ENCODE measurements at places on chromosomes 6 and 20.

DNA sequence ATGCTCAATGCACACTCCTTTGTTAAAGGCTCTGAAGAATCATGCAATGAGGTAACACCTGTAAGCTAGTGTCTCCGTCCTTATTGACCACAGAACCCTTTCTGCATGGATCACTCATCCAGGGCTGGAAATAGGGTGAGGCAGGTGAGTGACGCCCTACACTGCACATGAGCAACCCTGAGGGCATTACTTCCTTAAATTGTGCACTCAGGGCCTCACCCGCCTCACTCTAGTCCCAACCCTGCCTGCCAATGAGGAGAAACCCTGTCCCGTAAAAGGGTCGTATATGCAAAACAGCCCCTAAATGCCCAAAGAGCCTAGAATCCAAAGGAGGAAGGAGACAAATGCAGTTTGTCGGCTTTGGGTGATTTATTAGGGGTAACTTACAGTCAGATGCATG, 33.6 kb upstream of the NOP56 start:
- no peak for DNase-seq

GRCh38 chr6:135557582-135557981, 60.0 kb upstream of the AHI1 start:
- DNase-seq, result no peak

DNA sequence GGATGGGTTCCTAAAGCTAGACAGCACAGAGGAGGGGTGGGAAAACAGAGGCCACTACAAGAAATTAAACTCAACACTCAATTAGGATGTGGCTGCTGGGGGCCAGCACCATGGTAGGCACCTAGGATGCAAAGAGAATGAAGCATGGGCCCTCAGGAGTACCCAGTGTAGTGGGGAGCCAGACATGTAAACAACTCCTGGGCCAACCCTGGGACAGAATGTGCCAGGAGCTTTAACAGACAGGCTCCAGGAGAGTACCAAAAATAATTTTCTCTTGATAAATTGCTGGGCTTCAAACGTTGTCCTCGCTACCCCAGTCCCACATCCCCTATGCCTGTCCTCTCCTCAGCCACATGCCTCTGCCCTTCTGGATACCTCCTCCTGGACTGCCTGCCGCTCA, 1.7 kb downstream of the TMEM151B start:
- no peak for DNase-seq

- DNase-seq, result no peak
These were observed 127.0 kb upstream of the STMND1 start for GRCh38 chr6:16974704-16975359.

DNA sequence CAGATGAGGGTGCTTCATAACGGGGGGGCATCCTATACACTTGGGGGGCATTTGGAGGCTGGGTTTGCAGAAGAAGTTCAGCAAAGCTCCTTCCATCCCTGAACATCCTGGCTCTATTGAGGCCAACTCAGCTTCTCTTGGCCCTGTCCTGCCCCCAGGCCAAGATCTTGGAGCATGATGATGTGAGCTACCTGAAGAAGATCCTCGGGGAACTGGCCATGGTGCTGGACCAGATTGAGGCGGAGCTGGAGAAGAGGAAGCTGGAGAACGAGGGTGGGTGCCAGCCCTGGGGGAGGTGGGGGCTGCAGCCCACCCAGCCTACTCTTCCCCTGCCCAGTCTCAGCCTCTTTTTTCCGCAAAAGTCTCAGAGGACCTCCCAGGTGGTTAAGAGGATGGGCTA, 17.2 kb downstream of the GDAP1L1 start:
- no peak for DNase-seq

- no peak for DNase-seq
These were observed 27.1 kb upstream of the SYNCRIP start for GRCh38 chr6:85669735-85670194.

GRCh38 chr6:104573350-104573749, 286.4 kb downstream of the HACE1 start:
- DNase-seq, result no peak

DNA sequence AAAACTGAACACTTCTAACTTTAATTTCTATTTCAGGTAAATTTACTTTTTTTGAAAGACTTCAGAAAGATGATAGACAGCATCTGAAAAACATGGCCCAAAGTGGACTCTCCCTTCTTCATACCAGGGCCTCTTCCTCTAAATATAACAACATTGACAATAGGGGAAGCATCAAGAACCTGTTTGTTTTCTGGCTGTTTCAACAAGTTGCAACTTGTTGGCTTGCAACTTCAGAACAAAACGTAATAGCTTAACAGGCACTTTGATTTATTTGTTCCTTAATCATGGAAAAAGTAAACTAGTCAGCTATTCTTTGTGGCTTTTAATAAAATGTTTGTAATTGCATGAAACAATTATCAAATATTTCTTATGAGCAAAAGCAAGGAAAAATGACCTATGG, 34.3 kb downstream of the RGS17 start:
- no peak for DNase-seq

DNA sequence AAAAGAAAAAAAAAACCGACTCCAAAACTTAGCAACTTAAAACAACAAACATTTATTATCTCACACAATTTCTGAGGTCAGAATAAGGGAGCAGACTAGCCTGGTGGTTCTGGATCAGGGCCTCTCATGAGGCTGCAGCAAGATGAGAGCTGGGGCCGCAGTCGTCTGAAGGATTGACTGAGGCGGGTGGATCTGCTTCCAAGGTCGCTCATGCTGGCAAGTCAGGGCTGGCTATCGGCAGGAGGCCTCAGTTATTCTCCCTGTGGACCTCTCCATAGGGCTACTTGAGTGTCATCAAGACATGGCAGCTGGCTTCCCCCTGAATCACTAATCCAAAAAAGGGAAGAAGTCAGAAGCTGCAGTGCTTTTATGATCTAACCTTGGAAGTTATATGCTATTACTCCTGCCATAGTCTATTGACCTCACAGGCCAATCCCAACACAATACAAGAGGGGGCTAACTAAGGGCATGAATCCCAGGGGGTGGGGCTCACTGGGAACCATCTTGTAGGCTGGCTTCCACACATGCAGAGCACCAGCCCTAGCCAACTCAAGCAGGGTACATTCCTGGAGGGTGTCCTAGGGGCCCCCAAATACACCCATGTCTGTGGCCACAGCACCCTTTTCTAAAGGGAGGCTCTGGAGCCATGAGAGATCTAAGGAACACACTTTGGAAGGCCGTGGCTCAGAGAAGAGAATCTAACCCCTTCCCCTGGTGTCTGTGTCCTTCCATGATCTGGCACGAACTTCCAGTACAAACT, 11.3 kb downstream of the EBF4 start:
- no peak for DNase-seq

GRCh38 chr6:88709819-88710246, 253.6 kb downstream of the RNGTT start:
- peak; percentile 57 for DNase-seq

DNA sequence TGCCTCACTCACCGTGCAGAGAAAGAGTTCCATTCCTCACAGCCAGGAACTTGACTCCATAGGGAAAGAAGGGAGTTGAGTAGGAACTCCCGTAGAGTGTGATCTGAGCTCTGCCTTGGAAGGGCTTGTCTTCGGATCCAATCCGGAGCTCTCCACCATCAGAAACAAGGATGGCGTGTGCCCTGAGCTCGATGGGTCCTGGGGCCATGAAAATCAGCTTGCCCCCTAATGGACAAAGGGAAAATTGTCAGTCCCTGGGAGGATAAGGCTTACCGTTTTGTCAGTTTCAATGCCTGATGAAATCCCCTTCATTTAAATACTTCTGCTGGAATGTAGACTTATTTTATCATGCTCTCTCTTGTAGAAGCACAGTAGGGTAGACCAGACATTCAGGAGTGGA, 153.3 kb downstream of the PKHD1 start:
- no peak for DNase-seq

- DNase-seq, result no peak
These were observed 512.8 kb upstream of the JARID2 start for GRCh38 chr6:14732844-14733757.

- DNase-seq, result no peak
These were observed 30.0 kb upstream of the PAQR8 start for GRCh38 chr6:52331793-52332457.

DNA sequence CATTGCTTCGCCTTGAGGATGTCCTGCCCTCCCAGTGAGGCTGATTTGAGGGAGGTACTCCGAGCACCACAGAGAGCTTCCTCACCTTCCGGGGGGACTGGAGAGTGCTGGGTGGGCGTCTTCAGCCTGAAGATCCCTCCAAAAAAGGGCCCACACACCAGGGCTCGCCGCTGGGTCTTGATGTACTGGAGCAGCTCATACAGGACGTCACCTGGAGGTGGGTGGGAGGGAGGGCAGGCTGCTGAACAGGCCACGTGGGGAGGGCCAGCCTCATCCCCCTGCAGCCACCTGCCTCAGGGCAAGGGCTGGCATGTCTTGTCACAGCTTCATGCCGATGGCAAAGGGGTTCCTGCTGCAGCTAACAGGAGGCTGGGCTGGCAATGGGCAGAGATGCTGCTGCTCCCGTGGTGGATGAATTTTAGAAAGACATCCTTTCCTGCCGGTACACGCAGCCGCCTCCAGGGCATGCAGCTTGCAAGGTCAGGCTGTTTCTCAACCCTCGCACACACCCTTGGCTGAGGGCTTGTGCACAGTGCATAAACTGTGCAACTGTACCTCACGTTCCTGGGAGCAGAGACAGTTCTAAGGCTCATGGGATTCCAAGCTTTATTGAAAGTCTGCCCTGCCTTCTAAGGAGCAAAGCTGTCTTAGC, 14.0 kb downstream of the ETV7 start:
- DNase-seq, result no peak

DNA sequence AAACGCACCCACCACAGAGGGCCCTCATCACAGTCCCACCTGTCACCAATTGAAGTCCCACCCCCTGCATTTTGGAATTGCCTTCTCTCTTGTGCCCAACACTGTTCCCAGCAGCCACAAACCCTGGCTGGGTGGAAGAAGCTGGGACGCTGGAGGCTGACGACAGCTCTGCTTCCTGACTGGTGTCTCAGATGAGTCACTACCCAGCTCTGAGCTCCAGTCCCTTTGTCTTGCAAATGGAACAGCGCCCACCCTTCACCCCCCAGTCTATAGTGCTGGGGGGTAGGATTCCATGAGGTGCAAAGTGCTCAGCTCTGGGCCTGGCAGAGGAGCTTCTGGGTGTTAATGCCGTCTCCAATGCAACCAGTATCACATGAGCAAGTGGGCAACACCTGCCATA, 85.3 kb downstream of the DLGAP4 start:
- DNase-seq, result no peak

DNA sequence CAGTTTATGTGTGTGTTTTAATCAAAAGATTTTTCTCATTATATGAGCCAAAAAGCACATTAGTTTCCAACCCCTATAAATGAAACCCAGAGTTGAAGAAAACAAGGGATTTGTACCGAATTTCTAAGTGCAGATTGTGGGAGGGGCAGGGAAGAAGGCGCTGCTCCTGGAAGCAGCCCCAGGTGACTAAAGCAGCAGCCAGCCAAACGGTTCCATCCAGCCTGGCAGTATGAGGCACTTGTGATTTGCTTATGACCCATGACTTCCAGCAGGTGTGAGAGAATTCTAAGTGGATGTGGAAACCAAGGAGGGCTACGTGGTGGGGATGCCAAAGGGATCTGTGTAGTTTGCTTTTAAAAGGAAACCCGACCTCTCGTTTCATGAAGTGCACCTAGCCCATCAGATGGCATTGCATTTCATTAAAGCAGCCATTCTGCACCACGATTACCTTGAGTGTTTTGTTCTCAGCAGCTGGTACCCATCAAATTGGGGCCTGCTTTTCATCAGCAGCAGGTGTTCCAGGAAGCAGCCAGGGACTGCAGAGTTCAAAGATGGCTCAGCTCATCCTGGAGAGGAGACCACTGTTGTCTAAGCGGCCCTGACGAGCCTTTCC, 79.1 kb downstream of the DTD1 start:
- no peak for DNase-seq

GRCh38 chr6:139540276-139540675, 165.8 kb upstream of the CITED2 start:
- DNase-seq, result no peak

- no peak for DNase-seq
These were observed 772 bp downstream of the SESN1 start for GRCh38 chr6:109093732-109094415.

- DNase-seq, result no peak
These were observed 728.3 kb downstream of the MAFB start for GRCh38 chr20:39960522-39961428.

- DNase-seq, result no peak
These were observed 68.1 kb upstream of the RNF146 start for GRCh38 chr6:127198549-127198948.

DNA sequence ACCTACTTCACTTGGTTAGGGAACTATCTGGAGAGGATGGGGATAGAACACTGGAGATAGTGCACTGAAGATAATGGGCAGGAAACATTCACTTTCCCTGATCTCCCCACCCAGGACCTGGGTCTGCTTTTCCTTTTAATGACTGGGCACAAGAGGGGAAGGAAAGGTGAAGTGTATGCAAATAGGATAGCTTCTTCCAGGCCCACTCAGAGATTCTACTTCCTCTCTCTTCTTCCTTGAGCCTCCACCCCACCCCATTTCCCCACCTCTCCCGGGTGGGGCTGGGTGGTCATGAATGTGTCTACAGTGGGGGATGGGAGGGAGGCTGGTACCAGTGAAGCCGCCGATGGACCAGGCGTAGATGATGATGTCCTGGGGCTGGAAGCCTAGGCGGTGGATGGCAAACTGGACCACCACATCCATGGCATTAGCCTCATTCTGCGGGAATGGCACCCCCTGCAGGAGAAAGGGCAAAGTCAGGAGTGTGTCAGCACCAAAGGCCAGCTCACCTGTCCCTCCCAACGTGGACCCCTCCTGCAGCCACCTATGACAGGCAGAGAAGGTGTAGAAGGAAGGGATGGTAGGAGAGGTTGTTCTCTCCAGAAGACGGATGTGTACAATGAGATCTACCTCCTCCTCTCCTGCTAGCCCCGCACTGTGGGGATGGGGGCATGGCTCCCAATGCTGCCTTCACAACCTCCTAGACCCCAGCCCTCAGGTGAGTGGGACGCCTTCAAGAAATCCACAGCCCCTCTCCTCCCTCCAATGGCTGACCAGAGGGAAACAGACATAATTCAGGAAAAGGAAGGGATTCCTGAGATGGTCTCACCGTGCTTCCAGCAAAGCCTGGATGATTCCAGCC, 8.6 kb upstream of the LY6G5C start:
- DNase-seq, result no peak

DNA sequence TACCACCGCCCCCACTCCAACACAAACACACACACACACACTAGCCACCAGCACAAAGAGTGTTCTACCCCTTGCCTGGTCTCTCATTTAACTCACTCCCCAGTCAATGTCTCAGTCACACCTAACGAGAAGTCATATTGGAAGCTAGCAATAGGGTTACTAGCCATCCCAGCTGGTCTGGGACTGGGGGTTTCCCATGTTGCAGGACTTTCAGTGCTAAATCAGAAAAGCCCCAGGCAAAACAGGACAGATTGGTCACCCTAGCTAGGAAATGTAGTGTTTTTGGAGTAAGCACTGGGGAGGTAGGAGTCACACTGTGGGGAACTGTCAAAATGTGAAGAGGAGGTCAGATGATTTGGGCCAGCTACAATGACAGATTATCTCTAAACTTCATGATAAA, 158.1 kb downstream of the UNC5CL start:
- no peak for DNase-seq

GRCh38 chr20:3658019-3658715, 5.0 kb downstream of the GFRA4 start:
- DNase-seq, result peak; percentile 23

- DNase-seq, result no peak
These were observed 119.7 kb upstream of the PRDM1 start for GRCh38 chr6:105966481-105966880.

- DNase-seq, result no peak
These were observed 346.8 kb upstream of the CNR1 start for GRCh38 chr6:88512951-88513350.
